Activated CD4-positive, alpha-beta T cell treated with anti-CD3 and anti-CD28 coated beads for 1 hour (primary cell): ENCODE measurements at places on chromosomes 12 and 14.
A peak's percentile ranks its signal among the peaks of the same experiment; 100 is the strongest.

GRCh38 chr12:116964054-116965050 is 53.6 kb downstream of the FBXW8 start:
- no peak for DNase-seq

- peak; percentile 18 for DNase-seq
Observed at GRCh38 chr14:94548999-94549985, 11.9 kb upstream of the SERPINA4 start.

- no peak for DNase-seq
Observed at GRCh38 chr14:39023939-39024871, 78.8 kb downstream of the SEC23A start.

DNA sequence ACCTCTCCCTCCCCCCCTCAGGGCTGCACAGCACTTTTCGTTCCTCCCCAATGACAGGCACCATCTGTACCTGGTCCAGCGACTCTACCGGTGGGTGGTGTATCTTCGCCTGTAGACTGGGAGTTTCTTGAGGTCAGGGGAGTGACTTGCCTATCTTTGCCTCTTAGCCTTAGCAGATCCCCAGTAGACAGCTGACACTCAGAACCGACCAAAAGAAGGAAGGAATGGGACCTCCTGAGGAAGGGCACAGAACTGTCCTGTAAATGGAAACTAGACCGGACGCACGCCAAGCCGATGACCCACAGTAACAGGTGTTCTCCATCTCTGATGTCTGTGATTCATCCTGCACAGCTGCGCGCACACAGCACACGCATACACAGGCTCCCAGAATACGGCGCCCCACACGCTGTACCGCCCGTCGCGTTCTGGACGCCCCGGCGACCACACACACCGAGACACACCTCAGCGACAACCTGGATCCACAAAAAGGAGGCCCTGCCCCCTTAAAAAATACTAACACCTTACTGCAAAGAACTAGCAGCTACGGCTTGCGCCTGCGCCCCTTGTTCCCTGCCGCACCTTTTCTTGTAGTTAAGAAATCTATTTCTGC is 673 bp upstream of the TTC9 start:
- DNase-seq, result peak; percentile 29

- peak; percentile 1 for DNase-seq
Observed at GRCh38 chr12:52126050-52126604, 46.6 kb downstream of the SMIM41 start.

DNA sequence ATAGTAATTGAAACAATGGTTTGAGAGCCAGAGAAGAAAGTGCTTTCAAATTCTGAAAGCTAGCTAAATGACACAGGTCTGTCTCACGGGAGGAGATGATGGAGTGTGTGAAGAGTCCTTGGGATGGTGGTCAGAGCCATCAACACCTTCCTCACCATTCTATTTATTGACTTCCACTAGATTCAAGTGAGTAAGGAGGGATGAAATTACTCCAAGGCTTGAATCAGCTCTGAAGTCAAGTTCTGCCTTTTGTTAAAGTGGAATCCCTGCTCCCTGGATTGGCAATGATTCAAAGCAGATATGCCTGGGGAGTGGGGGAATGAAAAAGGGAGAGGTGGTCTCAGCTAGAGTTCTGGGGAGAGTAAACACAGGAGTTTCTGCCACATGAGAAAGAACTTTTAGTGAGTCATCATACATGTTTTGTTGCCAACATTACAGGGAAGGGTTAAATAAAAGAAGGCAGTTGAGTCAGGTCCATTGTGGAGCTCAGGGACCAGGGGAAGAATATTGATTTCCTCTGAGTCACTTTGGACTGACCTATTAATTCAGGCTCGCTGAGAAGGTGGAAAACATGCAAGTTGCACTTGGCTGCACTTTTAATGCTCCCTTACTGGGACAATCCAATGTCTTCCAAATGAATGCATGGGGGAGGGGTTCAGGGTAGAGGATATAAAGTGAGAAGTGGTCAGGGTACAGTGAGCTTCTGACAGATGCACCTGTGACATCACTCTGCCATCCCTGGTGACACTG is 142.7 kb downstream of the TBX5 start:
- DNase-seq, result no peak

DNA sequence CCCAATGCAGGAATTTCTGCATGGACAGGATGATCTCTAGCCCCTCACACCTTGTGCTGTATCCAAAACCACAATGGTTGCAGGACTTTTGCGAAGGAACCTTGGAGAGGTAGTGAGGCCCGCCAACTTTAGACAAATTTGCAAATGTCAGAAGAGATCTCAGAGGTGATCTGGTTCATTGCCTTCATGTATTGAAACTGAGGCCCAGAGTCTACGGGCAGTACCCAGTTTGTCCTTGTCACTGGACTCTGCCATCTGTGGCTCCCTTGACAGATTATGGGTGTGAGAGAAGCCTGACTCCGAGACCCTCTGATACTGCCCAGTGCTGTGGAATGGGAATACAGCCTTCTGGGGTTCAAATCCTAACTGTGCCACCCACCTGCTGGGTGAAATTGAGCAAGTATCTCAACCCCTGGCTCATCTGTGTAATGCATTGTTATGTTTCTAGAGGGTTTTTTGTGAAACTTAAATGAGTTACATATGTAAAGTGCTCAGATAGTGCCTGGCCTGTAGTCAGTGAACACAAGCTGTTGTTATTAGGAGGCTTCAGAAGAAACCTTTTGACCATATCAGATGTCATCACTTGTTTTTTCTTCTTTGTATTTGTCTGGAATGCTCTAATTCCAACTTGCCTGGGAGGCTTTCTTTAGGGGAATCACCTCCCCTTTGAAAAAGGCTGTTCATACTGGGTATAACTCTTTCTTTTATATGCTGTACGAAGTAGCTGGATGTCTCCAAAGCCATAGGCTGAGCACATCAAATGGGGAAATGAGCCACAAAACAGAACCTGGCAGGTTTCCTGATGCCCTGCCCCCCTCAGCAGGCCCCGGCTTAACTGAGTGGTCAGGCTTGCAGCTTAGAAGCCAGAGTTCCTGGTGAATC is 71.4 kb upstream of the SRSF5 start:
- no peak for DNase-seq

DNA sequence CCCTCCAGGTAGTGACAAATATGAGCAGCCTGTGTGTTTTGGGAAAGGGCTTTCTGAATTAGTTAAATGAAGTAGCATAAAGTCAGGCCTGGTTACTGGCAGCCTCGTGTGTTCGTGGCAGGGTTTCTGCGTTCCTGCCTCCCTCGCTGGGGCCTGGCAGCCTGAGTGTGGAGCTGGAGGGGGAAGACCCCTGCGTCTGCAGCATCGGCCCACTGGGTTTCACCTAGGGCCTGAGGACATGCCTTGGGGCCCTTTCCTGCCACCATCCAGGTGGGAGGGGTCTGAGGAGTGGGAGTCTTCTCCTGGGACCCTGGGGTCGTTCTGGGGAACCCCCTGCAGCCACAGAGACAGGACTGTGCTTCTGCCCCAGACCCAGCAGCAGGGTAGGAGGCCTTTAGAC is 20.4 kb upstream of the AMN start:
- no peak for DNase-seq

DNA sequence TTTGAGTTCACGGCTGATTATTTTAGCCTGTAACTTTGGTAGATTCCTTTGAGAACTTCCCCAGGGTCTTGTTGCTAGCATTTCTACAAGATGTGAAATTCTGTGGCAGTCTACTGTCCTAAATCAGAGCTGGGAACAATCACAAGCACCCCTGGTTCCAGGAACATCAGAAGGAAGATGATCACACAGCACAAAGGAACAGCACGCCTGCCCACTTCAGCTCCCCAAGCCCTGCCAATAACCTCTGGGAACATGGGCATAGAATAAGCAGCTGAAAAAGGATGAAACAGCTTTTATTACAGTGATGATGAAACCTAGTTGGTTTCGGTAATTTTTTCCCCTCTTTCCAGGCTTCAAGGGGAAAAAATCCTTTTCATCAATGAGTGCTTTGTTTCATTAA is 12.3 kb downstream of the GPR19 start:
- DNase-seq, result no peak

DNA sequence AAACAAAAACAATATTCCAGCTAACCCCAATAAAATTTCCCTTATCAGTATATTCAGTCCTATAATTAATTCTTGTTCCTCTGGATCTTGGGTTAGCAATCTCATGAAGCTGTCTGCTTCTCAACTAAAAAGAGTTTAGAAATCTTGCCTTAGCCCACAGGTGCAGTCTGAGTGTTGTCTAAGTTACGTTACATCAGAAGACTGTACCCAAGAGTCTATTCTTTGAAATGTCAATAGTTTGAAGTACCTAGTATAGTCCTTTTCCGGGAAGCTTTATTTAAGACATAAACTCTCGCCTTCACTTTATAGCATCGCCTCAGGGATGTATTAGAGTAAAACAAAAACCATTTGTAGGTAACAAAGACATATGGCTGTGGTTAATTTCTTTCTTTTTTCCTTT is 465.1 kb downstream of the FUT8 start:
- no peak for DNase-seq

DNA sequence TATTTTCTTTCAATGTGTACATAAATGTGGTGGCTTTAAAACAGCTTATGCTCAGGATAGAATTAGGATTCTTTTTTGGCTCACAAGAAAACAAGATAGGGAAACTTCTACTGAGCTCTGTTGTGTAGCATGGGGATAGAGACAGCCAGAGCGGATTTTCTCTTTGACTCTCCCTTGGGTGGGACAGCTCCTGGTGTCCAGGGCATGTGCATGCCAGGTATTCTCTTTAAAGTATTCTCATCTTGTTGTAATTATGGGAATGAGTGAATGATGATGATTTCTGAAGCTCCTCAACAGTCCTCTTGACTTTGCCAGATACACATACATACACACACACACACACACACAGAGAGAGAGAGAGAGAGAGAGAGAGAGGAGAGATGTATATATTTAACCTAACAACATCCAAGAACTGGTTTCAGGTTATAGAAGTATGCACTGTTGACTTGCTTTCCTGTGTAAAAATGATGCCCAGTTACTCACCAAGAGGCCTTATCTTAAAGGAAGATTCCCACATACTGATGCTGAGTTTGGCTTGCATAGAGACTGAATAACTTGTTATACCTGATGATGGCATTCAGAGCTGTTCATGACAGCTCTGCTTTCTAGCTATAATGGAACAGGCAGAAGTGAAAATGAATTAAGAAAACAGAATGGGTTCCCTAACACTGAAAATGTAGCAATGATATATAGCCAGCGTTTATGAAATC is 387.5 kb downstream of the EGLN3 start:
- DNase-seq, result no peak

GRCh38 chr14:79281244-79282152 is 929.8 kb downstream of the DIO2 start:
- DNase-seq, result no peak

- no peak for DNase-seq
Observed at GRCh38 chr12:54416687-54417603, 2.1 kb downstream of the ITGA5 start.

DNA sequence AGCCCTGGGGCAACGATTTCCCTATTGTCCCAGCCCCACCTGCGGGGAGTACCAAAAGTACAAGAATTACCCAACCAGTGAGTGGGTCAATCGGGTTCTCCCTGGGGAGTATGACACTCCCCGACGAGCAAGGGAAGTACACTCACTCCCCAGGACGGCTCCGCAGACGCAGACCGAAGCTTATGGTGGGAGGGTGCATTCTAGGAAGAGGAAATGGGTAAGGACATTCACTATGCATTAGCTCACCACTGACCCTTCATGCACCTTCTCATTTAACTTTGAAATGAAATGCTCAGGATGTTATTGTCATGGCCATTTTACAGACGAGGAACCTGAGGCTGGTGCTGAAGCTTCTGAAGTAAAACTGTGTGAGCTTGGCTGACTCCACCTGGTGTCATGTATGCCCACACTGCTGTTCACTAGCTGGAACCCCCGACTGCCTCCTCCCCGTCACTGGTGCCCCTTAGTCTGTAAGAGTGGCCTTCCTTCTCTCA is 45.8 kb upstream of the TMED10 start:
- DNase-seq, result no peak

DNA sequence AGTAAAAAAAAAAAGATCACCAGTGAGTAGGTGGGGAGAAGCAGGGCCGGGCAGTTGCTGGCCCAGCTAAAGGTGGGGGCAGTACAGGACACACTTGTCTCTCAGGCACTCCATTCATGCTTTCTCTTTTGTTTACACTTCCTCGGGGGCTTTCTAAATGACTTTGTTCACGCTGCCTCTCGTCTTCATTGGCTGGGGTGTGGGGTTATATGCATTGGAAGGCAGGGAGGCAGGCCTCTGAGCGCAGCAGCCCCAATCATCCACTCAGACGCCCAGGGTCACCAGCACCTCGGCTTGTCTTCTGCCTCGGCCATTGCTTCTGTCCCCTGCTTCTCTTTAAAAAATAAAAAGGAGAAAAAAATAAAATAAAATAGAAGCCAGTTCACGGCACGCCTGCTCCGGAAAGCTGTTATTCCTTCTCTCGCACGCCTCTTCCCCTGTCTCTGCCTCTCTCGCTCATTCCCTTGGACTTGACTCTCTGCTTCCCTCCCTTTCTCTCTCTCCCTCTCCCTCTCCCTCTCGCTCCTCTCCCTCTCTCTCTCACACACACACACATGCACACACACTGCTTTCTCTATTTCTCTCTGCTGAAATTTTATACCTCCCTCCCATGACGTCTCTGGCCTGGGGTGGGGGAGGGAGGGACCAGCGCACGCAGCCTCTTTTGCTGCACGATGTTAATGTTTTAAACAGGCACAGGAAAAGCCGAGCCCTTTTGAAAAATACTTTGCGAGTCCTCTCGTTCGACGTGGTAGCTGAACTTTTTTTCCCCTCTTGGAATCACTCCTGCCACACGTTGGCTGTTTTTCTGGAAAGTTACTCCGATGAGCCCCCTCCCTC is at the start of gene TGFB3:
Gene TGFB3, minus strand, starts transcription at position 570 of the 840 bp plus-strand sequence. CDS start 1,102 bp downstream, outside the sequence.
- DNase-seq, result peak; percentile 46

DNA sequence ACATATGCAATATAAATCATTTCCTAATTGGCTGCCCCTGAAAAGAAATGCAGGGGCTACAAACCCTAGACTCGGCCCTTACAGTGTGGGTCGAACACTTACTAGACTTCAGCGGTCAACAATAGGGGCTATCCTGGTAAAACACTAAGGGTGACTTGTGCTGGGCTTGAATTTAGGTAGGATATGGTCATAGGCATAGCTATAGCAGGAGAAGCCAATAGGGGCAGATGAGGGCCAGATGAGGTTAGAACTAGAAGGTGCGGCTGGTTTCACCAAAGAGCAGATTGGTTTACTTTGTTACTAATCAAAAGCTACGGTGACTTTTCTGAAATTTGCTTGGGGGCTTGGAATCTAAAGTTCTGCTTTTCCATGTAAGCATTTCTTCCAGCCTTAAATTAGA is 282.3 kb upstream of the DIO2 start:
- DNase-seq, result no peak

- no peak for DNase-seq
Observed at GRCh38 chr14:106346084-106346483, 819.7 kb downstream of the TMEM121 start.

- no peak for DNase-seq
Observed at GRCh38 chr12:8947737-8948136, 1.7 kb downstream of the M6PR start.

GRCh38 chr14:61992926-61993325 is 230.7 kb downstream of the SNAPC1 start:
- no peak for DNase-seq
